ENCODE measurements at places on chromosomes 12 and 14. TPM values are rescaled to one million over a fixed set of nuclear protein-coding genes. Genes with fewer than 3 reads are reported as not detected.

The RPS6KL1 gene
- polyA plus RNA-seq = 1.4 TPM

The ASPG gene
- 0.12 TPM for polyA plus RNA-seq

The CISTR gene
- not detected for polyA plus RNA-seq

The MIP gene
- polyA plus RNA-seq = 0.12 TPM

The GLIPR1L1 gene
- polyA plus RNA-seq = not detected

The PTMS gene
- 241 TPM for polyA plus RNA-seq

The RERGL gene
- 0.21 TPM for polyA plus RNA-seq

The CCDC175 gene
- not detected for polyA plus RNA-seq

The SMIM41 gene
- polyA plus RNA-seq = 0.05 TPM

The NANOG gene
- polyA plus RNA-seq = not detected

The FITM1 gene
- 0.23 TPM for polyA plus RNA-seq

The KMT2D gene
- polyA plus RNA-seq = 8.2 TPM

The SERPINA10 gene
- not detected for polyA plus RNA-seq

DNA sequence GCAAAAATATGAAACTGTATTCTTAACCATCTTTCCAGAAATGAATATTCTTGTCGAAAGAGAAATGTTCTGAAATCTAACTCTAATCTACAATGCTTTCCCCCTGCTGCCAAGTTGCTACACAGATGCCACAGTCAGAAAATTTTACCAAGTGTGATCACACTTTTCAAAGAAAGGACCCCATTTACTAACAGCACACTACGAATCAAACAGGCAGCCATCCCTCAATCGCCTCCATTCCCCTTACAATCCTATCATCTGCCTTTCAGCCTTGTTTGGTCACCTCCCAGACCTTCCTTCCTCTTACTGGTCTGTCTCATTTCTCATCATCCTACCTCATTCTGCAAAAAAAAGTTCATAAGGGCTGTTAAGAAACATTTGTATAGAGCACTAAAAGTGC lies 190.1 kb downstream of the MED13L start:
- no peak for DNase-seq

DNA sequence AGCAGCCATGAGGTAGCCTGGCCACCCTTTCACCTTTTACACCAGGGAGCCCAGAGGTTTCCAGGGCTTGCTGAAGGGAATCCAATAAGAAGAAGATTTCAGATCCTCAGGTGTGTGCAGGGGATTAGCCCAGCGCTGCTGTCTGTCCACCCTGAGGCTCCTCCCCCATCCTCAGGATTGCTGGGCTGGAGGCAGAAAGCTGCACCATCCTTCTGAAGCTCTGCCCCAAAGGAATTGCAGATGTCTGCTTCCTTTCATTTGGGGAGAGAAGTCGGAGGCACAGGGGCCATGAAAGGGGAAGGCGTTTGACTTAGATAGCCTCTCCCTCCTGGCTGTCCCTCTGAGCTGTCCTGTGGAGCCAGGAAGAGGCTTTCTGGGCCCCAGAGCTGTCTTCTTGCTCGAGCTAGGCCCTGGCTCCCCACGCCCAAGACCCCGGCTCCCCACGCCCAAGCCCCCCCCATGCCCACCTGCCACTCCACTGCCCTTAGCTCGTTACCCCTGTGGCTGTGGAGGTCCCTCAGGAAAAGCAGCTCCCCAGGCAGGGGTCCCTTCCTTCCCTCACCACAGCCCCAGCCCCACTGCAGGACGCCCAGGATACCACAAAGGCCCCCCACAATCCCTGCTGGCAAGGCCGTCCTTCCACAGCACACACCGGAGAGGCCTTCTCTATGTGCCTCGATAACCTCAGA lies 359.0 kb downstream of the CACNA1C start:
- DNase-seq = no peak

GRCh38 chr14:90857866-90858265 lies 41.6 kb upstream of the TTC7B start:
- DNase-seq = no peak

DNA sequence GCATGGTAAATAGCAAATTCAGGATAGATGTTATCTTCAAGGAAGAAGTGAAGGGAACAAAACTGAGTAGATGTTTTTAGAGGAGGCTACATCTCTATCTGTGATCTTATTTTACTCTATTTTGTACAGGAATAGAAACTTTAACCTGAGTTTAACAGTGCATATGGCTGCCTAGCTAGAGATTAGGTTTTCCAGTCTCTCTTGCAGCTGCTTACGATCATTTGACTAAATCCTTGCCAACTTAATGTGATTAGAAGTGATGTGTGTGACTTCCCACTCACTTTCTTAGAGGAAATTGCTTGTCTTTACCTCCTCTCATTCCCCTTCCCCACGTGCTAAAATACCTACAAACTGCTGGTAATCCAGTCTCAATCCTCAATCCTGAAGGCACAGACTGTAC lies 26.5 kb upstream of the SLC15A5 start:
- DNase-seq = no peak

DNA sequence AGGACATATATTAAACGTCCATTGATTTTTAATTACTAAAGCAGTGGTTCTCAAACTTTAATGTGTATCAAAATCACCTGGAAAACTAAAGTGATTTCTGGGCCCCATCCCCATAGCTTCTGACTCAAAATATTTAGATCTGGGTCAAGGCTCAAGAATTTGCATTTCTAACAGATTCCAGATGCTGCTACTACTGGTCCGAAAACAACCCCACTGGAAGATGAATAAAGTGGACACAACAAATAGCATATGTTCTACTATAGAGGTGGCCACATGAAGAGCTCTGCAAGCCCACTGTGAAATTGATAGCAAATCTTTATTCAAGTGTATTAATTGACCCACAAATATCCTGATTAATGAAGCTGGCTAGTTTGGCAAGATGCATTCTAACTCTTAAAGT lies 69.4 kb downstream of the SPATA7 start:
- DNase-seq = no peak

GRCh38 chr12:116455540-116456329 lies 103.4 kb upstream of the MAP1LC3B2 start:
- DNase-seq = peak; percentile 87

DNA sequence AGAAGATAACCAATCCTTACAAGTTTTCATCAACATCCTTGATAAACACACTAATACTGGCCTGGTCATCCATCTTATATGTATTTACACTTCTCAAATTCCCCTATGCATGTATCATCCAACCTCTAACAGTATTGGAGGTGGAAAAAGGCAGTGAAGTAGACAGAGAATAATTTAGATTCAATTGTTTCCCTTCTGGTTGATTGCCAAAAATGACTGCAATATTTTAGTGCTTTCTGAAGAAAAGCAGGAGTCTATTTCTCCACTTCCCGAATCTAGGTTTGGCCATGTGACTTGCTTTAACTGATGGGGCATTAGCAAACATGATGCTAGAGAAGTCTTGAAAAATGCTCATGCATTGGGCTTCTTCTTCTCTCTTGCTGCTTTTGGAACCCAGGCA lies 78.3 kb upstream of the METAP2 start:
- DNase-seq = no peak

DNA sequence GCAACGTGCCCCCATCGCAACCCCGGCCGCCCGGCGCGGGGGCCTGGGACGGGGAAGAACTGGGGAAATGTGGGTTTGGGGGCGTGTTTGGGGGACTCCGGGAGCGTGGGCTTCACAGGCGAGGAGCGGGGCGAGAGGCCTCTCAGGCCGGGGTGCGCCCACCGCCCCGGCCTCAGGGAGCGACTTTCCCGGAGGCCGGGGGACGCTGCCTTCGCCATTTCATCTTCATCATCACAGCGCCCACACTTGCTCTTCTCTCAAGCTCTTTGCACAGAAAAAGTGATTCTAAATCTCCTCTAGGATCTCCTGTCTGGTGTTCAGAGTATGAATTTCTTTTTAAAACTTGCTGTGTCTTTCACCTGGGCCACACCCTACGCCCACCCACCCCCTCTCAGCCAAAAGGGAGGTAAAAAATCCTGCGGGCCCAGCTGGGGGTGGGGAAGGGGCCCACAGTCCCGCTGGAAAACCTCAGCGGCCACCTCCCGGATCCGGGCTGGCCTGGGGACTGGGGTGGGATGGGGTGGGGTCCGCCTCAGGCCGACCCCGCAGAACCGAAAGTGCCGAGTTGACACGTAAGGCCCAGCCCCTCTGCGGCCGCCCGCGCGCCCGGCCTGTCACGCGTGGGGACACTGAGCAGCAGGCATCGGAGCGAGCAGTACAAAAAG lies 7.4 kb downstream of the CDKN1B start:
- DNase-seq = no peak

GRCh38 chr12:124797321-124797720 lies 66.3 kb downstream of the SCARB1 start:
- no peak for DNase-seq

DNA sequence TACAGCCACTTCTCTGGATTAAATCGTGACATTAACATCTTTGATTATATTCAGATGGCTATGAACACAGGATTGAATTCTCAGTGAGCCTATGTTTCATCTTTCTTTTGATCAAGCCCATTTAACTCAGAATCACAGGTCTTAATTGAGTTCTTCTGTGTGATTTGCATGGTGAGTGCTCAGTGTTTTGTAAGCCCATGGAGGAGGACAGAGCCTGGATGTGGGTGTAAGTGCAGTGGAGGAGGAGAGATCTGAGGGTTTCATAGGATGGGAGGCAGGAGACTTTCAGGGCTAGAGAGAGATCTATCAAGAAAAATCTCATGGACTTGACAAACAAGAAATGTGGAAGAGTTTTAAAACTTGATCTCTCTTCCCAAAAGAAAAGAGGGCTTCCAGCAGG lies 5.3 kb upstream of the TESPA1 start:
- DNase-seq = no peak

DNA sequence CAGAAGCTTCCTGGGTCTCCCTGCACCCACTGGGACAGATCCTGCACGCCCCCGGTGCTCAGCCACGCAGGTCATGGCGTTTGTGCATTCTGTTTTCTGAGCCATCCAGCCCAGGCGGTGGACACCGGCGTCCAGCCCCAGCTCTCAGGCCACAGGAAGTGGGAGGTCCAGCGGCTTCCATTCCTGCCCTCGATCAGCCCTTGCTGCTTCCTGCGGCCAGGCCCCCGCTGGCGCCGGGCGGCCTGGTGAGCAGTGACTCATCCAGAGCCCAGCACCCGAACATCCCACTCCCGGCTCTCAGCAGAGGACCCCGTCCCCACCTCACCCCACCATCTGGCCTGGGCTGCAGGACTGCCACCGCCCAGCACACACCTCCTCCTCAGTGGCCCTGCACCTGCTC lies 18.0 kb upstream of the NUDT14 start:
- no peak for DNase-seq

- no peak for DNase-seq
Measured at GRCh38 chr12:106445959-106446358, 88.4 kb downstream of the POLR3B start.

DNA sequence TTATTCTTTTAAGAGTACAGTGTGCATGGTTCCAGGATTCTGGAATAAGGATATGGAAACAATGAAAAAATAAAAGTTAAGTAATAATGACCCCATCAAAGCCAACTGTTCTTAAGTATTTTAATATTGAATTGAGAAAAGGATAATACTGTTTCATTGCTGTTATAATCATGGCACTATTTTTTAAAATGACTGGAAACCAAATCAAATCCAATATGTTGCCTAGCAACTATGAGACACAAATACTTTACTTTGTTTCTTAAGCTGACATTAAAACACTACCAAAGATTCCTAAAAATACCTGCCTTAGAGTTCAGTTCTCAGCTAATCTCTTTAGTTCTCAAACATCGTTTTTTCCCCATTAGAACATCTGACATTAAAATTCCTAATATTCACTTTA lies 66.4 kb upstream of the OTOGL start:
- DNase-seq = no peak

GRCh38 chr12:108916336-108916735 lies 36.4 kb downstream of the DAO start:
- DNase-seq = no peak

- no peak for DNase-seq
Measured at GRCh38 chr12:101231636-101232035, 21.6 kb upstream of the SLC5A8 start.

DNA sequence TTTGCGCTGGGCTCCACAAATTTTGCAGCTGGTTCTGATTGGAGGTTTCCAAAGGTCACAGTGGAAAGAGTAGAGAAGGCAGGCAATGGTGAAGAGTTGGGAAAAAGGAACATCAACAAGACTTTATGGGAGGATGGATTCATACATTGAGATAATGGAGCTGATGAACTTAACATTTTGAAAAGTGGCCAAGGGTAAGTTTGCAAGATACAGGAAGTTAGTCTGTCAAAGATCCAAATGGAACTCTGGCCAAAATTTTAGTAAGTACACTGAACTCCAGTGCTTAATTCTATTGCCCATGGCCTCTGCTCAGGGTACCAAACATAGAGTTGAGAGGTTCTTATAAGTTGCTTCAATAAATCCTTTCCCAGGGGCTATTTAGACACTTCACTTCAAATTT lies 15.6 kb downstream of the CCER1 start:
- no peak for DNase-seq

- DNase-seq = no peak
Measured at GRCh38 chr12:39993268-39993667, 112.6 kb downstream of the SLC2A13 start.

DNA sequence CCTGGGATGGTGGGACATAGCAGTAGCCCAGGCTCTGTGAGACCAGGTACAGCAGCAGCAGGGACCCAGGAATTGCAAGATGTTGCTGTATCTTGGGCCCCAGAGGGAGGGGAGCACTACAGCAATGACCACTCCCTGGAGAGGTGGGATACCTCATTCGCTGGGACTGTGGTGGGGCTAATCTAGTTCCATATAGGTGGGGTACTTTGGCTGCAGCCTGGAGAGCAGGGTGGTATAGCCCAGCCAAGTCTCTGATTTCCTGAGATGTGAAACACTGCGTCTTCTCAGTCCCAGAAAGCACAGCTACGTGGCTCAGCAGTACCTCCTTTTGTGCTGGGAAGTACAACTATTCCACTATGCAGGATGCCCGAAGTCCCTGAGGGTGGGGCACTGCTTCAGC lies 163.7 kb upstream of the ARHGAP5 start:
- DNase-seq = no peak

DNA sequence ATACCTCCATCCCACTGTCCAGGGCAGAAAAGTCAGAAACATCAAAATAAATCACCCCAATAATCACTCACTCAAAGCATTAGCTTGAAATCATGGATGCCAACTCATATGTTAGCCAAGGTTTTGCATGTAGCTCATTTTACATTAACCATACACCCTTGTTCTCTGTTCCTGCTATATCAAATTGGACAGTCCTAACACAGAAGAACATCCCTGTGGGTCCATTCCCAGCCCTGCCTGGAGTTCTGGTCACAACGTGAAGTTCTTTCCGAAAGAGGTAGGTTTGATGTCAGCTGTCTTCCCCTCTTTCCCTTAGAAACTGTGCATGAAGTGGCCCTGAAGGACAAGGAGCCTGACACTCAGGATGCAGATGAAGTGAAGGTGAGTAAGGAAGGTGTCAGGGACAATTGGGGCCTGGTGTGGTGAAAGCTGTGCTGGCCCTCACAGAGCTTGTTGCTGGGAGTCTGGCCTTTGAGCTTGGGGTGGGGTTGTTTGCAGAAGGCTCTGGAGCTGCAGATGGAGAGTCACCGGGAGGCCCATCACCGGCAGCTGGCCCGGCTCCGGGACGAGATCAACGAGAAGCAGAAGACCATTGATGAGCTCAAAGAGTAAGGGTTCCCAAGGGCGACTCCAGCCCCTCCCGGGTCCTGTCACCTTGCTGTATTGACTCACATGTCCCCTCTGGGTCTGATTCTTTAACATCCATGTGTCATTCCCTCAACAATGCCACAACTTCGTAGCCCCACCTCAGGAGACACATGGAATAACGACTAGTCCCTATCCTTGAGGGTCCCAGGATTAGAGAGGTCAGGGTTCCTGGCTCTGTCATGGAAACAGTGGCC lies 15.0 kb upstream of the PIP4K2C start:
- no peak for DNase-seq

GRCh38 chr12:89845767-89846166 lies 137.1 kb upstream of the ATP2B1 start:
- DNase-seq = no peak

Measured in BJ (cell line).